Spleen (tissue), 13 donors: ENCODE measurements at places on chromosomes 6 and 20. TPM values are rescaled to one million over a fixed set of nuclear protein-coding genes. Genes with fewer than 3 reads are reported as not detected.
A peak's percentile ranks its signal among the peaks of the same experiment; 100 is the strongest.

RAB44 gene
- 0.24 TPM for polyA plus RNA-seq

DNA sequence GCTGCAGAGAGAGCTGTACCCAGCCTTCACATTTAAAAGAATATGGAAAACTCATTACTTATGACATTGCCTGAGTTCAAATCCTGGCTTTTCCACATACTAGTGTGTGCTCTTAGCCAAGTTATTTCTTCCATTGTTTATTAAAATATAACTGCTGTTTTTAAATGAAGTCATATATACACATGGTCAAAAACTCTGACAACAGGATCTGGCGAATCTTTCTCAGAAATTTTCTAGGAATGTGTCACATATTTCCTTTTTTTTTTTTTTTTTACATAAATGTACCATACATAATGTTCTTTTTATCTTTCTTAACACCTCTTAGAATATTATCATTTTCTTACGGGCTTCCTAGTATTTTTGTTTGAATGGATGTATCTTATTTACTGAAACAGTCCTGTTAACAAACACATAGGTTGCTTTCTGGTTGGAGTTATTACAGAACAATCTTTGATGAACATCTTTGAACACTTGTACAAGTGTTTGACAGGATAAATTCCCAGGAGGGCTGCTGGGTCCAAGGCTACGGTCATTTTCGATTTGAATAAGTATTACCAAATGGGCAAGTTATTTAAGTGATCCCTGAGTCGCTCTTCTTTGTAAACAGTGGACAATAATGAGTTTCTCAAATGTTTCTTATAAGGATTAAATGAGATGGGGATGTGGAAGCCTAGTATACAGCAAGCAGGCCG is 1.6 kb upstream of the SNX9 start:
- no peaks in the 10 kb centered on the region for H3K36me3 ChIP-seq
- H3K4me3 ChIP-seq, result no peak overlapping the region
- H3K4me1 ChIP-seq, result peaks cover 33% of the 10 kb centered on the region
- H3K27me3 ChIP-seq, result no peaks in the 10 kb centered on the region

DNA sequence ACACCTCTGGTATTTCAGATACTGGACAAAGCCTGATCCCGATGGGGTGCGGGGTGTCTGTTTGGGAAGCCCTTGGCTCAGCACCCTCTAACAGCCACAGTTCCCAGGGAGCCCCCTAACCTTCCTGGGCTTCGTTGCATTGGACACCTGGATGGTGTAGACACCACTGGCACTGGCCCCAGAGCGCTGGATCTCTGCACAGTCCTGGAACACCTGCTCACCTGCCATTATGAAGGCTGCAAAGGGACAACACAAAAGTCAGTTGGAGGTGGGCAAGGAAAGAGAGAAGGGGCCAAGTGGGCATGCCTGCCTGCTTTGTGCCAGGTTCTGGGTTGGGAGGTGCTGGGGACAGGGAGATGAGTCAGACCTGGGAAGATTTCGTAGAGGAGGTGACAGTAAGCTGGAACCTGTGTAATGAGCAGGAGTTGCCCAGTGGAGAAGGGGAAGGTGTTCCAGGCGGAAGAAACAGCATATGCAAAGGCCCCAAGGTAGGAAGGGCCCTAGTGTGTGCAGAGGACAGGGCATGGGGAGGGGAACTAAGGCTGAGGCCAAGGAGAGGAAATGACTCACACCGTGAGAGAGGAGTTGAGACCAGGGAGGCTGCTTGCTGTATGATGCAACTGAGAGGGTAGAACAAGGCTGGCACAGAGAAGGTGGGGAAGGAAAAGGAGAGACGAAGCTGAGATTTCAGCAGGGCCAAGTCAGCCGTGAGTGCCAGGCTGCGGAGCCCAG is 34.9 kb downstream of the ANGPT4 start:
- peak overlapping the region; percentile 25 for H3K27ac ChIP-seq
- no peak overlapping the region for H3K4me3 ChIP-seq
- no peaks in the 10 kb centered on the region for H3K4me1 ChIP-seq
- no peaks in the 10 kb centered on the region for H3K36me3 ChIP-seq
- peak; percentile 27 for DNase-seq

RNF182 gene
- polyA plus RNA-seq, result not detected

- no peaks in the 10 kb centered on the region for H3K36me3 ChIP-seq
- no peaks in the 10 kb centered on the region for H3K27me3 ChIP-seq
- peak overlapping the region; percentile 94 for H3K27ac ChIP-seq
- H3K4me1 ChIP-seq, result peaks cover 56% of the 10 kb centered on the region
These were observed 1.4 kb upstream of the MARCKS start for GRCh38 chr6:113855500-113856374.

GRCh38 chr6:89734526-89734925 is 85.1 kb downstream of the MDN1 start:
- no peak overlapping the region for H3K4me3 ChIP-seq
- H3K4me1 ChIP-seq, result no peaks in the 10 kb centered on the region
- H3K27me3 ChIP-seq, result no peaks in the 10 kb centered on the region
- no peak overlapping the region for H3K27ac ChIP-seq
- H3K36me3 ChIP-seq, result peaks cover 44% of the 10 kb centered on the region

DNA sequence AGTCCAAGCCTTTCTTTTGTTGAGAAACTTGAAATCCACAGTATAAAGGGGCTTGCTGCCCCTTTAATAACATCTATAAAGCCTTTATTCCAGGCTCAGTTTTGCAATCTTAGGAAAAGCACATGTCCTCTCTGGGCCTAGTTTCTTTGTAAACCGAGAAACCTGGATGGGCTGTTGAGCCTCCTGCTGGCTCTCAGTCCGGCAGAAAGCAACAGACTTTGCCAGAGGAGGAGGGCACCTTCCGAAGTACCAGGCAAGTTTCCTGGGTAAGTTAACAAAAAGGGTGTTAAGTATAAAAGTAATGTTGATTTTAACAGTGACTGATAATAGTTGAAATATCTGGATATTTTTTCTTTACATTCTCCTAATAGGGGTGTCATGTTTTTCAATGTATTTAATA is 99.0 kb upstream of the POPDC3 start:
- no peak overlapping the region for H3K27ac ChIP-seq
- H3K36me3 ChIP-seq, result peaks cover 90% of the 10 kb centered on the region
- no peak for DNase-seq
- no peaks in the 10 kb centered on the region for H3K4me1 ChIP-seq
- H3K4me3 ChIP-seq, result no peak overlapping the region

GRCh38 chr6:32113386-32114352 is 4.5 kb upstream of the TNXB start:
- H3K4me1 ChIP-seq, result peaks cover 21% of the 10 kb centered on the region
- peaks cover 3% of the 10 kb centered on the region for H3K27me3 ChIP-seq
- H3K4me3 ChIP-seq, result no peak overlapping the region

SLC2A4RG gene
- polyA plus RNA-seq, result 44.0 TPM

DNA sequence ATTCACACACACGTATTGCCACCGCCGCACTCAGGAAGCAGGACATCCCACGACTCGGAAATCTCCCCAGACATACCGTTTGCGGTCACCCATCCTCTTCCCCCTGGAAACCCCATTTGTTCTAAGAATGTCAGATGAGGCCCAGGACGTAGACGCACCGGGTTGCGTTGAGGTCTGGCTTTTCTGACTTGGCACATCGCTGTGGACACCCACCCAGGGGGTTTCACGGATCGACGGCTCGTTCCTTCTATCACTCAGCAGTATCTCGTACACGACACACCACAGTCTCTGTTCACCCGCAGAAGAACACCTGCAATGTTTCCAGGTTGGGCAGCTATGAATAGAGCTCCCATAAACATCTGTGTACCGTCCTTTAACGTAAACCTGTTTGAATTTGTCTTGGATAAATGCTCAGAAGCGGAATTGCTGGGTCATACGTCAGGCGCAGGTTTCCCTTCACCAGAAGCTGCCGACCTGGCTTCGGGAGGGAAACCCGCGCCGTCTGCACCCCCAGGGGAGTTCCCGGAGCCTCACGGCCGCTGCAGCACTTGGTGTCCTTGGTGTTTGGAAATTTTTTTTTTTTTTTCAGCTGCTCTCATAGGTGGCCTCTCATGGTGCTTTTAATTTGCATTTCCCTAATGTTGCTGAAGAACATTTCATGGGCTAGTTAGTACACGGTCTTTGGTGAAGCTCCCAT is 9.3 kb upstream of the EEF1A2 start:
- no peak for DNase-seq
- no peaks in the 10 kb centered on the region for H3K36me3 ChIP-seq
- H3K27me3 ChIP-seq, result no peaks in the 10 kb centered on the region
- no peak overlapping the region for H3K27ac ChIP-seq
- H3K4me1 ChIP-seq, result no peaks in the 10 kb centered on the region

ZSCAN31 gene
- 1.7 TPM for polyA plus RNA-seq

HLA-DRA gene
- polyA plus RNA-seq, result 2,098 TPM

SIM1 gene
- not detected for polyA plus RNA-seq

DNA sequence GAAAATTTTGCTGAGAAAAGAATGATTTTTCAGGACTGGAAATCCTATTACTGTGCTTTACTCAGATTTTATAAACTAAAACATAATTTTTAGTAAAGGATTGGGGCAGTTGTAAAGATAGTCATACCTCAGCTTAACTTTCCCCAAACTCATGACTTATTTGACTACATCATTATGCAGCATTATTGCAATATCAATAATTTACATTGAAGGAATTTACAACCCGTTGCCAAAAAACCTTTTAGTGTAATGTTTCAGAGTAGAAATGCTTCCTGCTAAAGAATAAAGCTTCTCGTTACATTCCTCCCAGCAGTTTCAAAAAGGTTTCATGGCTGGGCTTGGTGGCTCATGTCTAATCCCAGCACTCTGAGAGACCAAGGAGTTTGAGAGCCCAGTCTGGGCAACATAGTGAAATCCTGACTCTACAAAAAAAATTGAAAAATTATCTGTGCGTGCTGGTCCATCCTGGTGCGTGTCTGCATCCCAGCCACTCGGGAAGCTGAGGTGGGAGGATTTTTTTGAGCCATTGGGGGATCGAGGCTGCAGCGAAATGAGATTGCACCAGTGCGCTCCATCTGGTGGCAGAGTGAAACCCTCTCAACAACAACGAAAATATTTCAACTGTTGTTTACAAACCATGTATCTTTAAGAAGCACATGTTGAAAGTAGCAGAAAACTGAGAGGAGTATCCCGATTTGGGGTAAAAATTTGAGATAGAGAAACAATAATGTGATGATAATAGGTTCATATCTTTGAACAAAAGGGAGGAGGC is 4.4 kb downstream of the AMD1 start:
- no peak overlapping the region for H3K27ac ChIP-seq
- H3K27me3 ChIP-seq, result no peaks in the 10 kb centered on the region
- peaks cover 78% of the 10 kb centered on the region for H3K4me1 ChIP-seq
- no peak for DNase-seq
- H3K4me3 ChIP-seq, result peak overlapping the region; percentile 8
- no peaks in the 10 kb centered on the region for H3K36me3 ChIP-seq

DNA sequence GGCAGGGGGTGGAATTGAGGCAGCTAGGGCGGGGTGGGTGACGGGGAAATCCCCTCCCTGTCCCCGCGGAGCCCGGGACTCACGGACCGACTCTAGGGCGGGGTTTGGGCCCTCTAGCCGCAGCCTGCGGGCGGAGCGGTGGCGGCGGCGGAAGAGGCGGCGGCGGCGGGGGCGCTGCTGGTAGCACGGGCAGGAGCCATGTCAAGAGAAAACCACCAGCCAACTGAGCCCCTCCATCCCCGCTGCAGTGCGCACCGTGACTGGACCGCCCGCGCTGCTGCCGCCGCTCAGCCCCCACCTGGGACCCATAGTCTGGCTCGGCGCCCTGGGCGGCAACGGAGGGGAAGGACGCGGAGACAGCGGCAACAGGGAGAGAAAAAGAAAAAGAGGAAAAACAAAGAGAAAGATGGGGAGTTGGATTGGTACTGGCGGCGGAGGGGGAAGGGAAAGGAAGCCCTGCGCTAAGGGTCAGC is 1.2 kb upstream of the C6orf62 start:
- peak; percentile 95 for DNase-seq
- peak overlapping the region; percentile 100 for H3K27ac ChIP-seq
- peaks cover 12% of the 10 kb centered on the region for H3K36me3 ChIP-seq
- no peaks in the 10 kb centered on the region for H3K27me3 ChIP-seq

ENPP1 gene
- polyA plus RNA-seq, result 0.74 TPM

CALHM4 gene
- not detected for polyA plus RNA-seq

GRCh38 chr20:20609522-20609921 is 102.9 kb downstream of the RALGAPA2 start:
- no peak overlapping the region for H3K4me3 ChIP-seq
- H3K36me3 ChIP-seq, result peaks cover 9% of the 10 kb centered on the region
- no peaks in the 10 kb centered on the region for H3K4me1 ChIP-seq
- H3K27ac ChIP-seq, result no peak overlapping the region
- no peak for DNase-seq
- H3K27me3 ChIP-seq, result no peaks in the 10 kb centered on the region

- no peaks in the 10 kb centered on the region for H3K4me1 ChIP-seq
- H3K4me3 ChIP-seq, result no peak overlapping the region
- no peak overlapping the region for H3K27ac ChIP-seq
- no peak for DNase-seq
- H3K36me3 ChIP-seq, result no peaks in the 10 kb centered on the region
These were observed 294.4 kb downstream of the SMOC2 start for GRCh38 chr6:168735268-168735949.

OXT gene
- not detected for polyA plus RNA-seq

DNA sequence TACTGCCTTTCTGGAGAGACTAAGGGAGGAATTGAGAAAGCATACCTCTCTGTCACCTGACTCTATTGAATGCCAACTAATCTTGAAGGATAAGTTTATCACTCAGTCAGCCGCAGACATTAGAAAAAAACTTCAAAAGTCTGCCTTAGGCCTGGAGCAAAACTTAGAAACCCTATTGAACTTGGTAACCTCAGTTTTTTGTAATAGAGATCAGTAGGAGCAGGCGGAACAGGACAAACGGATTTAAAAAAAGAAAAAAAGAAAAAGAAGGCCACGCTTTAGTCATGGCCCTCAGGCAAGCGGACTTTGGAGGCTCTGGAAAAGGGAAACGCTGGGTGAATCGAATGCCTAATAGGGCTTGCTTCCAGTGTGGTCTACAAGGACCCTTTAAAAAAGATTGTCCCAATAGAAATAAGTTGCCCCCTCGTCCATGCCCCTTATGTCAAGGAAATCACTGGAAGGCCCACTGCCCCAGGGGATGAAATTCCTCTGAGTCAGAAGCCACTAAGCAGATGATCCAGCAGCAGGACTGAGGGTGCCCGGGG is 43.1 kb upstream of the RNF182 start:
- no peaks in the 10 kb centered on the region for H3K36me3 ChIP-seq
- no peaks in the 10 kb centered on the region for H3K4me1 ChIP-seq
- no peak for DNase-seq
- H3K27ac ChIP-seq, result no peak overlapping the region

NMBR gene
- polyA plus RNA-seq, result not detected

RSPO3 gene
- 3.6 TPM for polyA plus RNA-seq

BPIFB1 gene
- polyA plus RNA-seq, result 0.06 TPM

DNA sequence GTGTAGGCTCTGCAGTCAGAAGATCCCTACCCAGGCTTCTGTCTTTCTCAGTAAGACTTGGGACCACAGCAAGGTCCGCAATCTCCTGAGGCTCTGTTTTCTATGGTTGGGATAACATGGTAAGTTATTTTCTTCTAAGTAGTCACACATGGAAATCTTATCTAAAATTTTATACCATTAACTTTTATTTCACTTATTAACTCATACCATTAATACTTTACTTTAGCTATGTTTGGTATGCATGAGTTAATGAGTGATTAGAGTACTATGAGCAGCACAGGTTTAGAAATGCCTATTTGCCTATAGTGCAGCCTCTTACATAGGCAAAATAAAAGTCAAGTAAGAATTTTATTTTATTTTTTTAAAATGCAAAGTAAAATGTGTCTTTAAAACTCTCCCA is 27.2 kb downstream of the GINM1 start:
- no peaks in the 10 kb centered on the region for H3K4me1 ChIP-seq
- no peaks in the 10 kb centered on the region for H3K27me3 ChIP-seq
- no peak overlapping the region for H3K27ac ChIP-seq
